Activated CD8-positive, alpha-beta T cell treated with anti-CD3 and anti-CD28 coated beads for 36 hours (primary cell): ENCODE measurements at places on chromosomes 1 and 21. TPM values are rescaled to one million over a fixed set of nuclear protein-coding genes. Genes with fewer than 3 reads are reported as not detected.
A peak's percentile ranks its signal among the peaks of the same experiment; 100 is the strongest.

Gene DCDC2B
- total RNA-seq: not detected

Gene OR2T29
- not detected for total RNA-seq

Gene SIM2
- not detected for total RNA-seq

Gene CHI3L1
- total RNA-seq: not detected

Gene IGSF5
- total RNA-seq: not detected

Gene PLA2G2D
- total RNA-seq: not detected

- peaks cover 42% of the 10 kb centered on the region for H3K4me1 ChIP-seq
- no peak overlapping the region for H3K4me3 ChIP-seq
- no peaks in the 10 kb centered on the region for H3K27me3 ChIP-seq
- DNase-seq: peak; percentile 25
- peaks cover 2% of the 10 kb centered on the region for H3K36me3 ChIP-seq
Measured at GRCh38 chr1:109787845-109788601, 24.3 kb upstream of the EPS8L3 start.

DNA sequence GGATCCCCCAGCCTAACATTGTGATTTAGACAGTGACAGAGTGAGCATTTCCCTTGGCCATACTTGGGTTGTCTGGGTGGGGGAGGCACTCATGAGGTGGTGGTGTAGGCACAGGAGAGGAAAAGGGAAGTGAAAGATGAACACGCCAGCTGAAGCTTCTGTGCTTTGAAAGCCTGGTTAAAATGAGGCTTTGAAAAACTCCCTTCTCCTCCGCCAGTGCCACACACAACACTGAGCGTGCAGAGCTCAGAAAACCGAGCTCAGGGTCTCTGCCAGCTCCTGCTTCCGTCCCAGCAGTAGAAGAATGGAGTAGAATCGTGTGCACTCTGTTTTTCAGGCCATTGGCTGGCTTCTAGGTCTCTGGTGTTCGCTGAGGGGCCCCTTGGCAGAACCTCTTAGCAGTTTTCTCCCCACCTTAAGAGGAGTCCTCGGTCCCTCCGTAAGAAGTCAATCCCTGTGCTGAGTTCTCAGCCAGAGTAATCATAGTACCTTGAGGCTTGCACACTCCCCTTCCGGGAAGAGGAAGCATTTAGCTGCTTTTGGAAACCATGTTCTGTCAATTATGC, 12.9 kb downstream of the PLEKHM2 start:
- peak; percentile 68 for DNase-seq
- H3K27ac ChIP-seq: peak overlapping the region; percentile 94
- H3K27me3 ChIP-seq: no peaks in the 10 kb centered on the region
- H3K4me3 ChIP-seq: peak overlapping the region; percentile 74

GRCh38 chr1:21594501-21594900, 74.7 kb downstream of the RAP1GAP start:
- peaks cover 4% of the 10 kb centered on the region for H3K4me1 ChIP-seq
- no peak overlapping the region for H3K27ac ChIP-seq
- peaks cover 2% of the 10 kb centered on the region for H3K27me3 ChIP-seq
- no peak overlapping the region for H3K4me3 ChIP-seq
- H3K36me3 ChIP-seq: no peaks in the 10 kb centered on the region
- no peak for DNase-seq

DNA sequence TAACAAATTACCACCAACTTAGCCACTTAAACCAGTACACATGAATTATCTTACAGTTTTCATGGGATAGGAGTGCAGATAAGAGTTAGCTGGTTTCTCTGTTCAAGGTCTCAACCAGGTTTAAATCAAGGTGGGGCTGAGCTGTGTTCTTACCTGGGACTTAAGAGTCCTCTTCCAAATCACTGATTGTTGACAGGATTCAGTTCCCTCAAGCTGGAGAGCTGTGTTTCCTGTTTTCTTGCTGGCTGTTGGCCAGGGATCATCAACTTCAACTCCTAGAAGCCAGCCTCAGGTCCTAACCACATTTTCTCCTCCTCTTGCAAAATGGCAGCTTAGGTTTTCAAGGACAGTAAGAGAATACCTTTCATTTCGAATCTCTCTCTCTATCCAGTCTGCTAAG, 123.8 kb upstream of the CHRM3 start:
- no peak overlapping the region for H3K4me3 ChIP-seq
- H3K27ac ChIP-seq: no peak overlapping the region
- no peaks in the 10 kb centered on the region for H3K36me3 ChIP-seq
- no peak for DNase-seq
- no peaks in the 10 kb centered on the region for H3K27me3 ChIP-seq

DNA sequence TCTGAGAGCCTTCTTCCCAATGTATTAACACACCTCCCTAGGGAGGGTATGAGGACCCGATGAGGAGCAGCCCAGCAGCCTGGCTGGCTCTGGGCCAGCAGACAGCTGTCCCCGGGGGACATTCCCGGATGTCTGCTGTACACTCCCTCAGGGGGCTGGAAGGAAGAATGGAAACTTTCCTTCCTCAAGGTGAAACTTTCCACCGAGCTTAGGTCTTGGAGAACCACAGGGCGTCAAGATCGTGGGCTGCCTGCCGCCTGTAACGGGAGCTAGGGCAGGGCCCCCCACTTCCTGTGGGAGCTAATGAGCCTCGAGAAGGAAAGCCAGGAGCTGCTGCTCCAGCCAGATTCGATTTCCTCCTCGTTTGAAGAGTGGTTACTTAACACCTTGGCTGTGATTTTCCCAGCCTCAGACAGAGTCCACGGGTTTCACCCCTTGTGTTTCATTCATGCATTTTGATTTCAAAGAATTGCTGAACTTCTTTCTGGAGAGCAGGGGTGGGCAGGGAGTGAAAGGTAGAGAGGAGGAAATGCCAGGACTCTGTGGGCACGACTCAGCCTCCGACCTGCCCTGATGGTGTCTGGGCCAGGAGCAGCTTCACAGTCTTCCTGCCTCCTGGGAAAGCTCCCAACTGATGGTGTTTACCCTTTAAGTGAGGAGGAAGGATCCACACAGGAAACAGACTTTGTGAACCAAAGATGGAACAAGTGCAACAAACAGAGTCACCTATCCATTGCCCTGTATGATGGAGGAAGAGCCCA, 29.7 kb downstream of the UBE2T start:
- no peaks in the 10 kb centered on the region for H3K36me3 ChIP-seq
- peaks cover 1% of the 10 kb centered on the region for H3K27me3 ChIP-seq
- no peak for DNase-seq
- H3K4me1 ChIP-seq: peaks cover 7% of the 10 kb centered on the region
- no peak overlapping the region for H3K4me3 ChIP-seq

- DNase-seq: peak; percentile 9
- H3K4me1 ChIP-seq: peaks cover 6% of the 10 kb centered on the region
- H3K36me3 ChIP-seq: no peaks in the 10 kb centered on the region
- peaks cover 47% of the 10 kb centered on the region for H3K27me3 ChIP-seq
Measured at GRCh38 chr21:38661197-38661871, 144.4 kb upstream of the ETS2 start.

GRCh38 chr1:109201123-109201703, 12.5 kb upstream of the SARS1 start:
- no peak overlapping the region for H3K4me3 ChIP-seq
- peaks cover 19% of the 10 kb centered on the region for H3K4me1 ChIP-seq
- H3K36me3 ChIP-seq: no peaks in the 10 kb centered on the region
- peak; percentile 93 for DNase-seq
- no peaks in the 10 kb centered on the region for H3K27me3 ChIP-seq

- no peaks in the 10 kb centered on the region for H3K27me3 ChIP-seq
- H3K27ac ChIP-seq: no peak overlapping the region
- H3K4me1 ChIP-seq: no peaks in the 10 kb centered on the region
- H3K4me3 ChIP-seq: no peak overlapping the region
- no peaks in the 10 kb centered on the region for H3K36me3 ChIP-seq
- no peak for DNase-seq
Measured at GRCh38 chr1:178581351-178582303, 68.7 kb downstream of the TEX35 start.

DNA sequence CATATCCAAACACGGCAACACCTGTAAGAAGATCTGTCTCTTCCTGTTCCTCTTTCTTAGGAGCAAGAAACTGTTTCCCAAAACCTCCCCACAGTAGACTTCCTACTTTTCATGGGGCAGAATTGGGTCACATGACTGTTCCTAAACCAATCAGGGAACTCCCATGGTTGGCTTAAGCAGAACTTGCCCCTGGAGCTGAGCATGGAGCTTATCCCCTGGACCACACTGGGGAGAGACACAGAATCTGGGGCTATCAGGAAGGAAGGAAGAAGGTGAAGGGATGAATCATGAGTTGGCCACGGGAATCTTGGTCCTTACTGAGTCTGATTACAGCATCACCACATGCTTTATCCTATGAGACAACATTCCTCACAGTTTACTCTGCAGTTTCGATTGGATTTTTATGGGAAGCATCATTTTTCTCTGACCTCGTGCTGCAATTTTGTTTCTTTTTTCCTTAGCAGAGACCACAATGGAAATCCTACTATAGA, 81.8 kb downstream of the CDC7 start:
- no peaks in the 10 kb centered on the region for H3K27me3 ChIP-seq
- H3K4me3 ChIP-seq: no peak overlapping the region
- no peak for DNase-seq
- H3K4me1 ChIP-seq: no peaks in the 10 kb centered on the region
- no peak overlapping the region for H3K27ac ChIP-seq
- H3K36me3 ChIP-seq: no peaks in the 10 kb centered on the region

DNA sequence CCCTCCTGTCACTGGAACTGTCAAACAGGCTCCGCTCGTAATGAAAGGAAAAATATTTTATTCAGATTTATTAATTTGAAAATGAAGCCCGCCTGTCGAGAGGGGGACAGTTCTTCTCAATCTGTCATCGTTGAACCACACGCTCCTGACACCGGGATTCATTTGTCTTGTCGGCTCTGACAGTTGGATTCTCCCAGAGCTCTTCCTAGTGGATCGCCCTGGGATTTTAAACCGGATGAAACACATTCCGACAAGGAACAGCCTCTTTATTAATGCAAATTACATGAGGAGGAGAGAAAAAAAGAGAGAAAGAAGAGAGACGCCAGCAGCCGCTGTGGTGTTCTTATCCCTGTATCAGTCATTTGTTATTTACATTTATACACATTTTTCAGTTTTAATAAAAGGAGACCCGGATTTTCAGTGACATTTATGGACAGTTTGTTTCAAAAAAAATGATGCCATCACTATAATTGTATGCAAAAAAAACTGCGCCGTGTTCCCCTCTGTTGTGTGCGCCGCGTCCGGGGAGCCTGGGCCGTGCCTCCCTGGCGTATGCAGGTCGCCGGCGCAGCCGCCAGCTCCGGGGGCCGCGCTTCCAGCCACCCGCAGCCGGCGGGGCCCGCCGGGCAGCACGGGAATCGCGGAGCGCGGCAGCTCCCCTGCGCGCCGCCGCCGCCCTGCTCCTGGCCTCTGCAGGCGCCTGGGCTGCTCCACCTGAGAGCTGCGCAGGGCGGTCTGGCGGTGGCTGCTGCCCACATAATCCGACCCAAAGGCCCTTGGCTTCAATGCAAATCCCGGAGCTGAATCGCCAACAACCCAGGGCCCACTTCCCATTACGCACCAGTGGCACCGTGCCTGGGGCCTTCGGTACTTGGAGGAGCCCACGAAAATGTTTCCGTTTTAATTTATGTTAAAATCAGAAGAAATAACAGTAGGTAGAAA, 237.9 kb upstream of the PBX1 start:
- no peaks in the 10 kb centered on the region for H3K4me1 ChIP-seq
- no peak for DNase-seq
- H3K4me3 ChIP-seq: no peak overlapping the region
- peaks cover 8% of the 10 kb centered on the region for H3K27me3 ChIP-seq

DNA sequence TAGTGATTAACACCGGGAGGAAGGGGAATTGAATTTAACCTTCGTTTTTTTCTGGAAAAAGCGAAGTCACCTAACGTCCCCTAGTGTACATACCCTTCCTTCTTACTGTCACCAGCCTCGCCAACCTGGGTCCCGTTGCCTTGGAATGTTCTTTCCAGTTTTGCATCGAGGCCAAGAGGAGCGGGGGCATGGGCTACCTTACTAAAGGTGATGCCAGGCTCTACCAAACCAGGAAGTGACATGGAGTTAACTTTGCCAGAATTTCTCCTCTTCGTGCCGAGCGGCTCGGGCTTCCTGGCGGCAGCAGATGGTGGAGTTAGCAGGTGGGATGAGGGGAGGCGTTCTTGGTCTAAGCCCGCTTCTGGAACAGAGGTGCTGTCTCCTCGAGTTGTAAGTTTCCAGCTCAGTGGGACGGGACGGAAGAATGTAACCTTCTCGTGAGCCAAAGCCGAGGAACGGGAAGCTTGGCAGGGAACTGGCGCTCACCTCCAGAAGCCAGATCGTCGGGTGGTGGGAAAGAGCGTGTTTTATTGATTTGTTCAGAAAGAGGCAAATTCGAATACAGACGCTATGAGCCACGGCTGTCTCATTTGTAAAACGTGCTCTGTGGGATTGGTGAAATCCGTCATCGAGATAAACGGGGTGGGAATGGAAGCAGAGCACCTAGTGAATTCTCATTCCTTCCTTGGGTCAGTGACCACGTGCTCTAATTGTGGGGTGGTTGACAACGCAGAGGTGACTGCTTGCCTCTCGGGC, 486 bp downstream of the NIPAL3 start:
- H3K36me3 ChIP-seq: peaks cover 9% of the 10 kb centered on the region
- peaks cover 53% of the 10 kb centered on the region for H3K4me1 ChIP-seq
- H3K27me3 ChIP-seq: no peaks in the 10 kb centered on the region
- H3K27ac ChIP-seq: peak overlapping the region; percentile 95
- H3K4me3 ChIP-seq: peak overlapping the region; percentile 98

DNA sequence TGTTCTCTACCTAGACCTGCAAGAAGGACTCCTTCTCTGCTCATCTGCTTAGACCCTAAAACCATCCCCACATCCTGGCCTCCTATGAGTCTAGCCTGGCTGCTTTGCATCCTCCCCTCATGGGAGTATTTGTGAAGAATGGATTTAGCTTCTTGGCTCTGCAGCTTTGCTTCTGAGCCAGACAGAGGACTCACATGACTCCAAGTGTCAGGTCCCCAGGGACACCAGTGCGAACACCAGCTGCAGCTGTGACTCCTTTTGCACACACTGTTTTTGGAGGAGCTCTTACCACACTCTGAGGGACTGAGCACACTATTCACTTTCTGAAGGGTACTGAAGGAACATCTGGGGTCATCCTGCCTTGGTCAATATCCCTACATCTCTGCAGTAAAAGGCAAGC, 131.8 kb upstream of the SGIP1 start:
- DNase-seq: no peak
- no peak overlapping the region for H3K4me3 ChIP-seq
- H3K4me1 ChIP-seq: peaks cover 34% of the 10 kb centered on the region
- H3K27ac ChIP-seq: no peak overlapping the region
- H3K27me3 ChIP-seq: peaks cover 1% of the 10 kb centered on the region
- H3K36me3 ChIP-seq: no peaks in the 10 kb centered on the region
